ENCODE measurements at places on chromosomes 12 and 14. TPM values are rescaled to one million over a fixed set of nuclear protein-coding genes. Genes with fewer than 3 reads are reported as not detected.

Gene TCL1B
- total RNA-seq, result not detected

Gene TCL1A
- total RNA-seq, result not detected

Gene PRIMA1
- total RNA-seq, result 7.9 TPM

Gene VRTN
- not detected for total RNA-seq

Gene ASIC1
- 0.99 TPM for total RNA-seq

Gene KRT86
- not detected for total RNA-seq

Gene SCNN1A
- 1.7 TPM for total RNA-seq

Gene PIWIL1
- not detected for total RNA-seq

Gene SYNDIG1L
- total RNA-seq, result 0.22 TPM

Gene KRT2
- total RNA-seq, result not detected

Gene GZMH
- 0.47 TPM for total RNA-seq

Data from left ventricle myocardium superior (tissue), 1 donor.